Activated CD4-positive, alpha-beta T cell treated with anti-CD3 and anti-CD28 coated beads, Interleukin-2, amount 50 U/mL, for 48 hours (primary cell): ENCODE measurements at places on chromosomes 16 and 17.

- DNase-seq, result peak; percentile 65
These were observed 31.2 kb downstream of the CTU2 start for GRCh38 chr16:88737298-88738150.

- peak; percentile 87 for DNase-seq
These were observed 5.3 kb upstream of the NOS2 start for GRCh38 chr17:27805520-27806146.

GRCh38 chr17:19596869-19597268 lies 51.7 kb upstream of the ALDH3A2 start:
- DNase-seq, result no peak

GRCh38 chr16:50195276-50195675 lies 42.2 kb downstream of the TENT4B start:
- DNase-seq, result no peak

- DNase-seq, result no peak
These were observed 70.5 kb downstream of the CFDP1 start for GRCh38 chr16:75362846-75363245.
